Left kidney (tissue), 8 donors: ENCODE measurements at places on chromosomes 4 and X. TPM values are rescaled to one million over a fixed set of nuclear protein-coding genes. Genes with fewer than 3 reads are reported as not detected.

DMRTC1B gene
- 4.9 TPM for polyA plus RNA-seq

FRG2 gene
- not detected for polyA plus RNA-seq

ASMT gene
- polyA plus RNA-seq = 0.10 TPM

RTL3 gene
- polyA plus RNA-seq = not detected

PLA2G12A gene
- 33.0 TPM for polyA plus RNA-seq

TEX11 gene
- 0.17 TPM for polyA plus RNA-seq

FAM241A gene
- 1.6 TPM for polyA plus RNA-seq

TLR10 gene
- 0.40 TPM for polyA plus RNA-seq
